ENCODE measurements at places on chromosomes 2 and 18.

DNA sequence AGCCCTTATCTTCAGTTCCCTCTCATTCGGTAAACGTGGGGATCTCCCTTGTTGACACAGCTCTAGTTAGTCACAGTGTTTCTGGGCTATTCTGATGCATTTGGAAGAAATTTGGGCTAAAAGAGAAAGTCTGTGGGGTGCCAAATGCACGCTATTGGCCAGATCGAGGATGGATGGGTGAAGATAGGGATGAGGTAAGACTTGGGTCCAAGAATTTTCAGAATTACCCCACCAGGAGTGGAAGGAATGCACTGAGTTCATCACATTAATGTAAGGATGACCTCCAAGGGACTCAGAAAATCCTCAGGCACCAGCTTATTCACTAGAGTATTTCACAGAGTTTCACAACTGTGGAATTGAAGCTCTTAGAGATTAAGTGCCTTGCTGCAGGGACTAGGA lies 49.3 kb downstream of the NRP2 start:
- no peak for DNase-seq

GRCh38 chr2:16750175-16750924 lies 84.7 kb upstream of the CYRIA start:
- no peak for DNase-seq

DNA sequence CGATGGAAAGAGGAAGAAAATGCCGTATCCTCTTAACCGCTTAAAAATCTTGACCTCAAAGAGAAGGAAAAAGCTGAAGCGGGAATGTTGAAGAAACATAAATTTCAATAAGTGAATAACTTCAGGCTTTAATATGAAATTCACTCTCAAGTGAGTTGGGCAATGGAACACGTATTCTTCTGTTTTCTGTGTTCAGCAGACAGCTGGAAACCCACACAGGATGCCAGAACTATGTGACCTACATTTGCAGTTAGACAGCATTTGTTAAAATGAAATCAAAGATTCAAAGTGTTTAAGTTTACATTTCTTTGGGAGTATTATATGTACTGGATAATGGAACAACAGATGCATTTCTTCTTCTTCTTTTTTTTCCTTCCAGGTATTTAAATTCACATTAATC lies 80.5 kb upstream of the SPATS2L start:
- no peak for DNase-seq

GRCh38 chr18:49861659-49862058 lies 48.3 kb upstream of the ACAA2 start:
- no peak for DNase-seq

- DNase-seq: no peak
These were observed 53.5 kb downstream of the RASGRP3 start for GRCh38 chr2:33529771-33530481.

GRCh38 chr2:237720957-237721356 lies 77.6 kb upstream of the RBM44 start:
- DNase-seq: no peak

- no peak for DNase-seq
These were observed 60.4 kb upstream of the TWIST2 start for GRCh38 chr2:238787501-238787900.

GRCh38 chr2:215723631-215724011 lies 287.8 kb upstream of the FN1 start:
- DNase-seq: no peak

DNA sequence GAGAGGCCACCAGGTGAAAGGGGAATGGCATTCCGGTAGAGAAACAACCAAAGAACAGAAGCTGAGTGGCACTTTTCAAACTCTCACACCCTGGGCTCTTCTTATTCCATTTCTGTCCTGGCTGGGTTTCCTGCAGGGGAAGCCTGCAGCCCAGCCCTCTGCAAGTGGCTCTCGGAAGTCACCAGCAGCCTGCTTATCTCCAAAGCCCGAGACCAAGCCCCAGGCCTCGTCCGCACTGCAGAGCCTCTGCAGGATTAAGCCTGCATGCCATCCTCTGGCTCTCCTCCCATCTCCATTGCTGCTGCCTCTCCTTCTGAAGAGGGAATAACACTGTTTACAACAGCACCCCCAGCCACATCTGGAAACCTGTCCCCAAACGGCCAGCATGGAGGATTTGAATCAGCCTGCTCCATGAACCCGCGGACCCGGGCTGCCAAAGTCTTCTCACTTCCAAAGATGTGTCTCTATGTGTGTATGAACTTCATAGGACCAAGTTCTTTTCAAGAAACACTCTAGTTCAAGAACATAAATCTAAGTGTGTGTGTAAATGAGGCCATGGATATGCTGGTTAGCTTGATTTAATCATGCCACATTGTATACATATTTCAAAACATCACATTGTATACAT lies 54.2 kb downstream of the DIPK1C start:
- no peak for DNase-seq

DNA sequence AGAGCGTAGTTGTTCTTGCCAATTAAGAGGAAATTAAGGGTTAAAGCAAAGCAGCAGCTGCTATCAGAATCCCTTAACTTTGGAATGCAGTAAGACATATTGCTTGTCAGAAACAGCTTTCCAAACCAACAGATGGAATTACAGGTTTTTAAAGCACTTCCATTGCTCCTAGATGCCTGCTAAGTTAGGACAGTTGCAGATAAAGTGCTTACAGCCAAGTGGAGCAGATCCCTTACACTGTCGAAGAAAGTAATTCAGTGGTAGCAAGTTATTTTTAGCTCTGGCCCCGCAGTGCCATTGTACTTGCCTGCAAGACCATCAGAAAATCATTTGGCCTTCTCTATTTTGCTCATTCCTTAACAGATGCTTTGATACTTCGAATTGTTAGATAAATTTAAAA lies 5.4 kb downstream of the PDK1 start:
- DNase-seq: no peak

All from effector memory CD8-positive, alpha-beta T cell (primary cell).